A172 (cell line): ENCODE measurements at places on chromosomes 12 and 14.

GRCh38 chr12:50117057-50117622 is 5.1 kb downstream of the COX14 start:
- no peak for DNase-seq

GRCh38 chr12:118274066-118274465 is 98.6 kb downstream of the TAOK3 start:
- no peak for DNase-seq

GRCh38 chr14:48349689-48350088 is 674.3 kb upstream of the MDGA2 start:
- no peak for DNase-seq

DNA sequence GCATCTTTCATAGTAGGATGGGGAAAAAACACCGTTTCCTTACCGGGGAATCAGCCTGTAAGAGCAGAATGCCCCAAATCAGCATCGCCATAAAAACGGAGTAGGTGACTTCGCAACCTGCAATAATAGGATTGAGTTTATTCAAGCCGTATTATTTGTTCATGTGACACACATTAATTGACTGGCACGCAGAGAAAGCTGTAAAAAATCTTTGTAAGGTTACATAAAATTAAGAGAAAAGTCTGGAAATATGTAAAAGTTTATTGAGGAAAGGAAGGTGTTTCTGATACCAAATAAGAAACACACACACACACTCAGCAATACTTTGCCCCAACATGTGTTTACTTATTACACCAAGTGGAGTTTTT is 628 bp upstream of the CAPRIN2 start:
- DNase-seq: no peak

GRCh38 chr12:34218193-34219045 is 196.1 kb downstream of the ALG10 start:
- peak; percentile 71 for DNase-seq

DNA sequence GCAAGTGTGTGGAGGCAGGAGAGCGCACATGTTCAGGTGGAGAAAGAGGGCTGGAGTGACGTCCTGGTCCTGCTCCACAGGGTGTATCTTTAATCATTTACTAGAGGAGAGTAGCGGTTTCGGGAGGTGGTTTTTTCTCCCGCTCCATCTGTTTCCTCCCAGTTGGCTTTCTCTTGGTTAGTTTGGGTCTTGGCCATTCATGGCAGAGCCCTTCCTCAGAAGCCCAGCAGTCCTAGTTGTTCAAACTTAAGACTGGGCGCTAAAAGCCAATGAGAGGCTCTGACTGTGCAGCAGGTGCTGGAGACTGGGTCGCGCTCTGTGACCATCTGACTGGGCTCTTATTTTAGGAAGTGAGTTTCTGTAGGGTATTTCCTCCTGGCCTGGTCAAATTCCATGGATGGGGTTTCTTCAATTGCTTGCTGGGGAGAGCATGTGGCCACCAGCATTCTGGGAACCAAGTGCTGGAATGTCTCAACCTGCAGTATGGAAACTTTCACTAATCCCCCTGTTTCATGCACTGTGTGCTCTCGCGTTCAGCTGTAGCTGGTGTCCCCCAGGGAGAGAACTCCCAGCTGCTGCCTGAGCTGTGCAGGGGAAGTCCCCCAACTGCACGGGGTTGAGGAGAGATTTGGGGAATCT is 27.4 kb upstream of the TSPAN9 start:
- no peak for DNase-seq

GRCh38 chr12:114986178-114986714 is 302.3 kb upstream of the TBX3 start:
- DNase-seq: no peak

DNA sequence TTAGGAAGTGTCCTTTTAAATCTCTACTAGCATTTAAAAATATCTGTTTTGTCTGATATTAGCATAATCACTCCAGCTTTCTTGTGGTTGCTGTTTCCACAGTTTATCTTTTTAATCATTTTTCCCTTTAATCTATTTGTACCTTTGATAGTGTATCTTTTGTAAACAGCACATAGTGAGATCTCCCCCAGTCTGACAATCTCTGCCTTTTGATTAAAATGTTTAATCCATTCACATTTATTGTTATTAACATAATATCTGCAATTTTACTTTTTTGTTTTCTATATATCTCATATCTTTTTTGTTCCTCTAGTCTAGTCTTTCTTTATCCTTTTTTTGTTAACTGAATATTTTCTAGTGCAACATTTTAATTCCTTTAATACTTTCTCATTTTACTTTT is 104.2 kb downstream of the RPS6KA5 start:
- no peak for DNase-seq

DNA sequence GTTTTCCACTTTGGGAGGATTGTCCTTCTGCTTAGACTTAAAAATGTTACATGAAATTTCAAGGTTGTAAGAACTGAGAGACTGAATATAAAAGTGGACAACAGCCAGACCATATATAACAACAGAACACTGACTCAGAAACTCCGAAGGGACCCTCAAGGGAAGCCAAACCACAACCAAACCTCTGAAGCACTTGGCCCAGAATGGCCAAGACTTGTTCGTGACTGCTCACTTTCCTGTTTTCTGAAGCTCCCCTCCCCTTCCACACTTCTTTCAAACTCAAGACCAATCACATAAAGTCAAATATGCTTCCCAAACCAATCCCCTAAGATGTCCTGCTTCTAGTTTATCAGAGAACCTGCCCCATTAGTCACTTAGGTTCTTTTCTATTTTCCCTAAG is 13.7 kb downstream of the OR6J1 start:
- no peak for DNase-seq

- DNase-seq: no peak
These were observed 31.0 kb downstream of the PEBP1 start for GRCh38 chr12:118166946-118167345.

- DNase-seq: no peak
These were observed 86.3 kb upstream of the NRXN3 start for GRCh38 chr14:78083837-78084236.

DNA sequence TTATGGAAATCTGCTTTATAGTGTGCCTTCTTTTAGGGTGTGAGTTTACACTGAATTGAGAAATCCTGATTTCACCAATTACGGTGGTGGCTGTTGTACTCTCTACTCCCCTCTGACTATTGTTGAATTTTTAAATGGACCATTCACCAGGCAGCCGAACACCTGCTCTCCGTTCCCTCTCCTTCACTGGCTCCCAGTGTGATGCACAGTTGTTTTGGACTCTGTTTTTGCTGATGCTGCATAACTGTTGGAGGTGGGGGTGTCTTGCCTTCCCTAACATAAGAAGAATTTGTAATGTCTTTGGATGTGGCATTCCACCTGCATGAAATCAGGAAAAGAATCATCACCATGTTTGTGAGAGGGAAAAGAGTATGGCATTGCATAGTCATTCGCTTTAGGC is 341.2 kb downstream of the SNAPC1 start:
- no peak for DNase-seq

GRCh38 chr14:36570065-36570464 is 12.3 kb downstream of the NKX2-8 start:
- DNase-seq: peak; percentile 6

GRCh38 chr14:89387922-89388685 is 28.9 kb downstream of the FOXN3 start:
- no peak for DNase-seq

DNA sequence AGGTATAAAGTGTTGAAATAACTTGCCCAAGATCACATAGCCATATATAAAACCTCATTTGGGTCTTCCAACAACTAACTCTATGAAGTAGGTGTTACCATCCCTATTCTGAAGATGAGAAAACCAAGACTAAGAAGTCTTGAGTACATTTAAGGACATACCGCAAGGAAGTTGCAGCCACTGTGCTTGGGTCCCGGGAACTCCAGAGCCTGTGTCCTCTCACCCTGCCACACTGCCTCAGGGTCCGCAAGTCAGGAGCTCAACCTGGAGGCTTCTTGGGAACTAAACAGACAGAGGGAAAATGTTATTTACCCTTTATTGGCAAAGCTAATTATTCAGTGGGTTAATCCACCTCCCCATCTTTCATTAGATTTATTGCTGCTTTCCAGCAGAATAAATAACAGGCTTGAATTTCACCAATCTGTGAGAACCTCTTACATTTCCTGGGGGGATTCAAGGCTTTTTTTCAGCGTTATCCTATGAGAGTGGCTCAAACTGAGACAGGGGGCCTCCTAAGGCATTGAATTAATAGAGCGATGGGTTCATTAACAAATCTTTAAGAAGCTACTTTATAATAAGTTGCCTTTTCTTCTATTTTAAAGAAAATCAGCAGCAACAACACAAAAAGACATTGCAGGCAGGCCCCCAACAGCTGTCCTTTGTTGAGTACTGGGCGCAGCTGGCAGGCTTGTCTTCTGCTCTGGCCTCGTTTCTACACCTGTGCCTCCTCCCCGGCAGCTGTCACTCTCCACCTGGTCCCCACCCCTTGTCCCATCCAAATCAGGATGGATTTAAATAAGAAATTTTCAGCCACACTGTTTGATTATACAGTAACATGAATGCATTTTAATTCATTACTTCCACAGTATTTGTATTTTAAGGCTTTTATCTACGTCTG is 25.3 kb downstream of the PHLDA1 start:
- DNase-seq: no peak

DNA sequence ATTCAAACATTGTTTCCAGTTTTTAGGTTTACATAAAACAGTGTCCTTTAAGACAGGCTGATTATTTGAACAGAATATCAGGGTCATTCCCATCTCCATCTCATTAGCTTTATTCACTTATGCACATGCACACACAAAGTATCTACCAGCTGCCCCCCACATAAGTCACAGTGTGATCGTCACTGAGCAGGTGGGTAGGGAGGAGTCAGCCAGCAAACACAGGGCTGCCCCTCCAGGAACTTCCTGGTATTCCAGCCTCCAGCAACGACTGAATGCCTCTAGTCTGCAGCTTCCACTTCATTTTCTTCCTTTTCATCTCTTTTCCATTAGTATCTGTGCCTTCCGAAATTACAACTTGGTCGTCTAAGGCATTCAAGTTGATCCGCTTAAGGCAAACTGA is 48.8 kb upstream of the FOXN3 start:
- no peak for DNase-seq

DNA sequence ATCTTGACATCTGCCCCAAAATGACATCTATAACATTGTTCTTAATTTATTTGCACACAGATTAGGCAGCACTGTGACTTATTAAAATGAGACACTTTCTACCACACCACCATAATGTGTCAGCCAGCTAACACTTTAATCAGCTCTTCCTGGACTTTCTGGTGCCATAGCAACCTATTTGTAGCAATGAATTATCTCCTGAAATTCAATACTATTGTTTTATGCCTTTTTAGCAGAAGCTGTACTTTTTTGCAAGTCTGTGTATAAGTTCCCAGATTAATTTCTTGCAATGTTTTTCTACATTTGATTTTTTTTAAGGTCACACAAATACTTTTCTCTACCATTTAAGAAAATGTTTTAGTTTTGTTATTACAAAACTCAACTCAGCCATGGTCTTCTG is 72.8 kb upstream of the SAV1 start:
- DNase-seq: no peak

GRCh38 chr14:101600891-101601605 is 39.8 kb downstream of the DIO3 start:
- DNase-seq: no peak

GRCh38 chr12:124767066-124767821 is 96.4 kb downstream of the SCARB1 start:
- DNase-seq: peak; percentile 46

DNA sequence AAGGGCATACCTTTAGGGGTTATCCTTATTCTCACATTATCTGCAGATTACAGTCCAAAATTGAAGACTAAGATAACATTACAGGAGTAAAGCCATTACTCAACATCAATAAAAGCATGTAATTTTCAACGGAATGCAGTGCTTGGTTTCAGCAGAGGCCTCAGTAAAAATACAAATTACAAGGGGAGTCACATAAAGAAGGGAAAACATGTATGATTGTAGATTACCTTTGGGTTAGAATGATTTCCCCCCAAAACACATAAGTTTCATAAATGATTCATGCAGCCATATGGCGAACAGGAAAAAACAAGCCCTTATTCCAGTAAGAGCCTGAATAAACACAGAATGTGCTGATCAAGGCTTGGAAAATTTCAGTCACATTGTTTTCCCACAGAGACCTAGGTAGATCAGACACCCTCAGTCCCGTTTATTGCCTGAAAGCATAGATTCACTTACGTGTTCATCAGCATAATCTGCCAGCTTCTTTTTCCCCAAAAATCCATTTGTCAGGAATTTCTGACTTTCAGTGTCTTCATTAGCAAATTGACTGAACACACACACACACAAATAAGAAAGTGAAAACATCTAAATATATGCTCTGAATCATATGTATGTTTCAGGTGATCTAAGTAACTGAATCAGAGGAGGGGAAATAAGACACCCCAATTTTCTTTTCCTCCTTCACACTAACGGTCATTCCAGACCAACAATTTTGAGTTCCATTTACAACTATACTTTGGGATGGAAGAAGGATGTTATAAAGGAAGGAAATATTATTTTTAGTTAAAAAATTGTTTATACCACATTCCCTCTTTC is 37.5 kb downstream of the SLC38A4 start:
- DNase-seq: no peak

GRCh38 chr12:51722431-51722830 is 126.1 kb downstream of the FIGNL2 start:
- DNase-seq: no peak

DNA sequence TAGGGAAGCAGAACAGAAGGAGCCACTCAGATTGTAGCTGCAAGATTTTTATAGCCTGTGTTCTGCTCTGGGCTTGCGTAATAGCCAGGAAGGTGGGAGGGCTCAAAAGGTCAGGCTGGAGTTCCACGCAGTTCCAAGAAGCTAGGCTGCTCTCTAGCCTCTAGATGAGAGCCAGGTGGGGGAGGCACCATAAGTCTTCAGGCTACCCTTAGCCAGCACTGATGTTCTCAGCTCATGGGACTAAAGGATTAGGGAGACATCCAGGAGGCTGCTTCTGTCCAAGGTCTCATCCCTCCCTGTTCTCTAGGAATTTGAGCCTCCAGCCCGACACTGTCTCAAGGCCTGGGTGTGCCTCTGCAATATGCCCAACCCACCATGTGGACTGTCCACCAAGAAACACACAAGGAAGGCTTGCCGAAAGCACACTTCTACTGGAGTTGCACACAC is 1.7 kb downstream of the LMBR1L start:
- DNase-seq: no peak

DNA sequence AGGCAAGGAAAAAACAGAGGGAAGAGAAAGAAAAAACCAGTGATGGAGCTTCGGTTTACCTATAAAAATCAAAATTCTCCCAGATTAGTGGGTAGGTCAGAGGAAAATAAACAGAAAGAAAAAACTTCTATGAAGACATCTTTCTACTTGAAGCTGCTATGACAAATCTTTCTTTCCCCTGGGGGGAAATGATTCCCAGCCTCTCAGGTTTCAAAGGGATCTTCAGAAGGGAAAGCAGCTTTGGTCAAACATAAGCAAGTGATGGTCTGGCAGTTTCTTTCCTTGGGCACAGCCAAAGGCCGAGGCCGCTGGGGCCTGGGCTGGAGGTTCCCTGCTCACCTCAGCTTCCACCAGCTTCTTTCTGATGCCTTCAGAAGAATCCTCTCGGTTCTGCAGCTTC is 104.5 kb downstream of the PRKAB1 start:
- no peak for DNase-seq

DNA sequence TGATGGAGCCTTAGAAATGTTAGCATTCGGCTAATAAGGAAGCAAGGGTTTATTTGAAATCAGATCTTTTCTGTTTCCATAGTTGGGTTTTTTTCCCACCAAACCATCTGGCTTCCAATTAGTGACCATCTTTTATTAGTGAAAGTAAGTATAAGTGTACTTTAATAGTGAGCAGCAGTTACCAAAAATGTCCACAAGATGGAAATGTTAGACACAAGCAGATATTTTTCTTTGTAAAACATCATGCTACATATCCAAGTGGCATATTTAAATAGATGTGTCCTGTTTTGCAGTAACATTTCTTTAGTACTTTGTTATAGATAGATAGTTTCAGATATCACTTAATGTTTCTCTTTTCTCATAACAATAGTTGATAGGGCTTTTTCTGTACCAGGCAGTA is 28.8 kb downstream of the YEATS4 start:
- DNase-seq: peak; percentile 46
